ENCODE measurements at places on chromosomes 5 and 9.

- no peak for DNase-seq
Observed at GRCh38 chr9:111179577-111179976, 141.3 kb upstream of the LPAR1 start.

- DNase-seq = no peak
Observed at GRCh38 chr9:22395687-22396141, 50.9 kb upstream of the DMRTA1 start.

- no peak for DNase-seq
Observed at GRCh38 chr5:89524785-89525184, 641.8 kb upstream of the MEF2C start.

GRCh38 chr9:94173632-94174031 lies 85.5 kb upstream of the ZNF169 start:
- DNase-seq = no peak

GRCh38 chr9:133163504-133164172 lies at the start of gene GBGT1:
GBGT1 (minus strand) TSS chr9:133163914; CDS start chr9:133162412, 1,502 bp downstream.
- DNase-seq = no peak

GRCh38 chr5:147913786-147914185 lies 7.4 kb upstream of the C5orf46 start:
- DNase-seq = no peak

DNA sequence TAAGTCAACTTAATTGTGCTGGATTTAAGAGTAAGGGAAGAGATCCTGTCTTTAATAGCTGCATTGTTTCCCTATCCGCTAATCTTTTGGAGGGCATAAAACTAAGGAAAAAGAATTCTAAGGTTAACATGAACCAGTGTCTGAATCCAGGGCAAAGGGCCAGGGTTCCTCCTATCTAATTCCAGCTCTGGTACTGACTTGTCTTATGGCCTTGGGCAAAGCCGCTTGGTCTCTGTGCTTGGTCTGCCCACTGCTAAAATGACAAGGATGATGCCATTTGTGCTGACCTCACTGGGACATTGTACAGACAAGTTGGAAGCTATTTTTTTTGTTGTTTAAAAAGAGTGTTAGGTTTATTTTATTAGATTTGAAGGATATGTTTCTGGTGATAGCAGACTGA lies 334.7 kb upstream of the PIK3R1 start:
- no peak for DNase-seq

- DNase-seq = no peak
Observed at GRCh38 chr5:176817841-176818377, 7.5 kb downstream of the UNC5A start.

Measured in nucleus accumbens (tissue), 56 donors.